ENCODE measurements at places on chromosomes 11 and 22.

GRCh38 chr22:44200451-44200850 lies 19.7 kb downstream of the PARVG start:
- DNase-seq, result no peak

DNA sequence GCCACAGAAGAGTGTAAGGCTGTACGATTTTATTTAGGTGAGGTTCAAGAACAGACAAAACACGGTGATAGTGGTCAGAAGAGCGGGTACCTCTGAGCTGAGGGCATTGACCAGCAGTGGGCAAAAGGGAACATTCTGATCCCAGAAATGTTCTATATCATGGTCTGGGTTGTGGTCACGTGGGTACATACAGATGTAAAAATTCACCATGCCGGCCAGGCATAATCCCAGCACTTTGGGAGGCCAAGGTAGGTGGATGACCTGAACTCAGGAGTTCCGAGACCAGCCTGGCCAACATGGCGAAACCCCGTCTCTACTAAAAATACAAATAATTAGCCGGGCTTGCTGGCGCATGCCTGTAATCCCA lies 31.1 kb upstream of the GCAT start:
- no peak for DNase-seq

DNA sequence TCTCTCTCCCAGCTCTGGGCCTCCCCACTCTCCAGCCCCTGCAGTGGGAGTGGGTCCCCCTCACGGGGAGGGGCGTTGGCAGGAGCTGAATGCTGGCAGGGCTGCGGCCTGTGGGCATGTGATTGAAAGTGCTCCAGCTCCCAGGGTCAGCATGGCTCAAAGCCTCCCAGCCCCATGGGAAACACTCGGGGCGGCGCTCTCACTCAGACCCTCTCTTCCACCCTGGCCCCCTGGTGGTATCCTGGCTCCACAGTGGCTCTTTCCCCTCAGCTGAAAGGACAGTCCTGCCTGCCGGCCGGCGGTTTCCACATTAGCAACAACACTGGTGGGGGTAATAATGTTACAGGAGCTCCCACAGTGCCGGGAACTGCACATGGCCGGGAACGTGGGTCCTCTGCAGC lies 35.5 kb downstream of the POLR3H start:
- no peak for DNase-seq

GRCh38 chr22:42078469-42079318 lies 806 bp upstream of the SMDT1 start:
- DNase-seq, result no peak
